ENCODE measurements at places on chromosomes 3 and 15.

- DNase-seq, result no peak
These were observed 317.8 kb upstream of the SLITRK3 start for GRCh38 chr3:165513715-165514701.

DNA sequence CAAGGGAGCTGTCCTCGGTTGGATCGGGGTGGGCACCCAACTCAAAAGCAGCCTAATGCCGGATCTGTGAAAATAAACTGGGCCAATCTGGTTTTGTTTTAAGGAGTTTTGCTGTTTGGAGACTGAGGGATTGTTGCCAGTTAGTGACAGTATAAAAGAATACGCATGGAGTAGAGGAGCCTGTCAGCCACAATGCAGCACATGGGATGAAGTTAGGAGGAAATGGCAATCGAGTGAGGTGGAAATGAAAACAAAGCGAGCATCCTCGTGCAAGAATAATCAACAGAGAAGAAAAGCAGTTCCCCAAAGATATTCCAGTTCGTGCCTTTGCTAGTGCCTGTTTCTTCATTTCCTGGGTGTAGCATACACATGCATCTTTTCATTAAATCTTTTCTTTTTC, 108.4 kb upstream of the RORA start:
- DNase-seq, result no peak

- no peak for DNase-seq
These were observed 14.3 kb upstream of the ABHD5 start for GRCh38 chr3:43676441-43676840.

GRCh38 chr3:64359735-64360134, 134.5 kb upstream of the PRICKLE2 start:
- DNase-seq, result no peak

GRCh38 chr3:183538486-183538885, 17.0 kb downstream of the KLHL6 start:
- DNase-seq, result no peak

- no peak for DNase-seq
These were observed 71.4 kb upstream of the LRIG1 start for GRCh38 chr3:66572090-66572675.

DNA sequence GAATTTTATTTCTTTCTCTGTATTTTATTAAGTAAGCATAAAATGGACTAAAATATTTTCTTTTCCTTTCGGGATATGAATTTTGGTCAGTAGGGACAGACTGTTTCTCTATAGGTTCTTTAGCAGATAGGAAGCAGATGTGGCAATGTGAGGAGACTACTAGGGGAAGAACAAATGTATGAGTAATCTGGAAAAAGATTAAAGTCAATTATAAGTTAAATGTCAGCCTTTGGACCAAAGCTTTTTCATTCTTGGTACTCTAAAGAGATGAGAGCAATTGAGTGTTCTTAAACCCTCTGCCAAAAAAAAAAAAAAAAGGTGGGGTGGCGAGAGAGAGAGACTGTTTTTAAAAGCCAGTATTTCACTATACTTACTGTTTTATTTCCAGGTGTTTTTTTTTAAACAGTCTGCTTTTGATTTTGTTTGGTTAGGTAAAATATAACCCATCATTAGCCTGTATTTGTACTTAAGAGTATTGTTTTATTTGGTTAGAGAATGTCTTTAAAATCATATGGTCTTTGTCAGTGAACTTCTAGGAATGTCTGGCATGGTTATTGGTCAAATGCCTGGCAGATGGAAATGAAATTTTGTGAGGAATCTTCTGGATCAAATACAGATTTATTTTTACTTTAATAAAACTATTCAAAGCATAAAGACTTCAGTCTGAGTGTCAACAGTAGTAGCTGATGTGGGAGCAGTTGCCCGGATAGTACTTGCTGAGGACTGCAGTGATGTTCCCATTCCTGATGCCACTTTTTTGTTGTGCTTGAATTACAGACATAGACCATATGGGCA, 63.8 kb downstream of the LRRC49 start:
- DNase-seq, result no peak

DNA sequence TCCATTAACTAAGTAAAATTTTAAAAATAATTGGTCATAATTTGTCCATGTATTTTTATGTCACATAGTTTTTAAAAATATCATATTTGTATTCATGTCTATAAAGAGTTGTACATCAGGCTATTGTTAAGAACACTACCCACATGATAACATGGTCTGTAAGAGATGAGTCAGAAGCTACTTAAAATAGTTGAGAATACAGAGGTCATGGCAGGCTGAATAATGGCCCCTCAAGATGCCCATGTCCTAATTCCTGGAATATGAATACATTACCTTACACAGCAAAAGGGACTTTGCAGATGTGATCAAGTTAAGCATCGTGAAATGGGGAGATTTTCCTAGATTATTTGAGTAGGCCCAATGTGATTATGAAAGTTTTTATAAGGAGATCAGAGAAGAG, 782.9 kb upstream of the GOLIM4 start:
- DNase-seq, result no peak

GRCh38 chr15:55222588-55222987, 25.8 kb upstream of the RSL24D1 start:
- no peak for DNase-seq

- DNase-seq, result peak; percentile 86
These were observed 451.1 kb upstream of the KCNMB2 start for GRCh38 chr3:178084938-178085816.

DNA sequence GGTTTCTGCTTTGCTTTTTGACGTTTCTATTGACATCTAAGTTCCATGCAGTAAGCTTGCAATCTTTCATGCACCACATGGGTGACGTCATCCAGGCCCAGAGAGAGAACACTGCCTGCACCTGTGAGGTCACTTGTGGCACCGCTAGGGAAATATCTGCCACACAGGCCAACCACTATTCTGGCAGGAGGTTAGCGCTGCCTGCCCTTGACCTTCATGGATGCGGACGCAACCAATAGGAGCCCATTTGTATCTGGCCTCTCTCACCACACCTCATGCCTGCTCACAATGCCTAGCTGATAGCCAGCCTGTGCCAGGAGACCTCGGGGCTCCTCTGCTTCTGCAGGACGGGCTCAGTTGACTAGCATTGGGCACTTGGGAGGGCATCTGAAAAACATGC, 55.8 kb upstream of the PRR23E start:
- no peak for DNase-seq

DNA sequence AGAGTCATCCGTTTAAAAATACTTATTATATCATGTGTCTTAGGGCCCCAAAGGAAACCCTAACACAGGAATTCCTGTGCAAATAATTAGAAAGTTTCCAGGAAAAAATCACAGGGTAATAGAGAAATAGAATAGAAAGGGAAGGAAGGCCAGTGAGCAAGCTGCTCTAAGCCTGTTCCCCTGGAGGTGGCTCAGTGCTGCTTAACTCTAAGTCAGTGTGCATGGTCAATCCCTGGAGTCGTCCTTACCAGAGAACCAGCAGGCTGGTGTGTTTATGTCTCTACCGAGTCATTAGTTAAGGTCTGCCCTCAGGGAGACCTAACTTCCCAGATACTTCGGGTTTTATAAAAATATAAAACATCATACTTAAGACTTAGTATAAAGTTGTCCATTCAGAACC, 21.0 kb upstream of the MCF2L2 start:
- no peak for DNase-seq

DNA sequence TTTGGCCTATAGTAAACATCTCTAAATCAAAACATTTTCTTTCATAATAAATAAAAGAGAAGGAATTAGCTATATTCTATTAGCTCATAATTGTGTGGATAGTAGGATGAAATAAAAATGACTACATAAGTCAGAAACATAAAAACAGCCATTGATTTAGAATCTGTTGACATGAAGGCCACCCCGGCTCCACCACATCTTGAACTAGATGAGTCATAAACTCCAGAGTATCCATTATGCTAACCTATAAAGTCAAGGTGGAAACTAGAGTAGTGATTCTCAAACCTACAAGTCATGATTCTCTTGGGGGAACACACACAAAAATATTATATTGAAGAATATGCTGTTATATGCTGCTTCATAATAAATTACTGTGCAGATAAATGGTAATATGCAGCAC, 831.0 kb downstream of the TUSC7 start:
- DNase-seq, result no peak

DNA sequence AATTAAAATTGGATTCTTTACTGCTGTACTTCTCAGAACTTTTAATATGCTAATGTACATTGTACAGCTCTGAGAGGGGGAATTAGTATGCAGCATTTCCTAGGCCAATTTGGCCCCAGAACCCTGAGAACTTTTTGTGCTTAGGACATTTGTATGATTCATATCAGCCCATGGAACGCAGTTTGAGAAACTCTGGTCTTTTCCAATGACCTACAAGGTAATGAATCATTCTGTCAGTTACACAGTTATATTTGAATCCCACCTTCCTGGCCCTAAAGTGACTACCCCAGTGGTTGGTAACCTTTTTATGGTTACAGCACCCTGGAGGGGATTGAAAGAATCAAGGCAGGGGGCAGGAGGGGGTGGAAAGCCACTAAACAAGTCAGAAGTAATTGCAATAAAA, 25.6 kb upstream of the KBTBD12 start:
- DNase-seq, result no peak

DNA sequence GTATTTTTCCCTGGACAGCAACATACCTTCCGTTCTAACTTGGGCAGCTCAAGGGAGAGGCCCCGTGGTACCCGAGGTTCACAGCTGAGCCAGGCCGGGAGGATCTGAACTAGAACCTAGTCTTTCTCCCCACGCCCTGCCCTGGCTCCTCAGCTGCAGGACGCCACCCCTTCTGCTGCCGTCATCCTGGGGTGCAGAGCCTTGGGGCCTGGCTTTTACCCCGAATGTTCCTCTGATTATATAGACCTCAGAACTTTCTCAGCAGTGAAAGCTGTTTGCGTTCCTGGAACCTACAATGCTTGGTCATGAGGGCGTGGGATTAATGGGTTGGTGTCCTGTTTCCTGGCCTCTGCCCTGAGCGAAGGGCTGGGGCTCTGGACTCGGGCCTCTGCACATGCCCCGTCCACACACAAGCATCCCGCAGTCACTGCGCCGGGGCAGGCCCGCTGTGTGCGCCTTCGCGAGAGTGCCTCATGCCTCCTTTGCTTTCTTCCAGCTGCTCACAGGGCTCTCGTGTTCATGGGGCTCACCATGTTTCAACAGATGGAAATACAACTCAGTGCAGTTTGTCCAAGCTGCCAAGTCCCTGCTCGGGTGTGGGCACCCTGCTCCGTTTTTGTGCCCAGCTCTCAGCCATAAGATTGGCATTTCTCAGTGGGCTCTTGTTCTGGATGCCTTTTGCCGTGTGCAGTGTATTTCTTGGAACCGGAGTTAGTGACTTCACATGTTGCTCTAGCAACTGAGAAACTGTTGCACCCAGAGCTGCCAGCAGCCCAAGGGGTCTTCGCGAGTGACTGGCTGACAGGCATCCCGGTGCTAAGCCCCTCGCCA, 20.4 kb downstream of the SYNM start:
- no peak for DNase-seq

DNA sequence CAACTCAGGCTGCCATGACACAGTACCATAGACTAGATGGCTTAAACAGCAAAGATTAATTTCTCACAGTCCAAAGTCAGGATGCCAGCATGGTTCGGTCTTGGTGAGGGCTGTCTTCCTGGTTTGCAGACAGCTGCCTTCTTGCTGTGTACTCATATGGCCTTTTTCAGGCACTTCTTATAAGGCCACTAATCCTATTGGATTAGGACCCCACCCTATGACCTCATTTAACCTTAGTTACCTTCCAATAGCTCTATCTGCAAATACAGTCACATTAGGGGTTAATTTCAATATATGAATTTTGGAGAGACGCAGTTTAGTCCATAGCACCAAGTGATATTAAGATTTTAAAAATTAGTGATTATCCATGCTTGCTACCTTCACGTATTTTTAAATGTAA, 297.8 kb downstream of the WDR72 start:
- DNase-seq, result no peak

DNA sequence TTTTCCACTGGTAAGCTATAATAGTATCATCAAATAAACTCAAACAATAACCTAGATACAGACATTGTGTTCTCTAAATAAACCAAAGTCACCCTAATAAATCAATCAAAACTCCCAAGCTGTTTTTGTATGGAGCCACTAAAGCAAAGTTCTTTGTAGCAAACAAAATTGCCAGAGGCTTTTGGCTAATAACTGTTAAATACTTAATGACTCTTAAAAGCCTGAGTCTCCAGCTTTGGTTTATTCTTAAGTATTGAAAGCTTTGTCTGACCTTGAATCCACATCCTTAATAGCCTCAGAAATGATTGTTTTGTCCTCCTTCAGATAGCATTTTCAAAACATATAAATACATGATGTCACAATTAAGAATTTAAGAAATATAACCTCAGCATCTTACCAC, 725.3 kb downstream of the SI start:
- DNase-seq, result no peak

- DNase-seq, result no peak
These were observed 227.8 kb downstream of the OCA2 start for GRCh38 chr15:27871078-27871901.

GRCh38 chr3:72009851-72010443, 225.0 kb upstream of the PROK2 start:
- no peak for DNase-seq

DNA sequence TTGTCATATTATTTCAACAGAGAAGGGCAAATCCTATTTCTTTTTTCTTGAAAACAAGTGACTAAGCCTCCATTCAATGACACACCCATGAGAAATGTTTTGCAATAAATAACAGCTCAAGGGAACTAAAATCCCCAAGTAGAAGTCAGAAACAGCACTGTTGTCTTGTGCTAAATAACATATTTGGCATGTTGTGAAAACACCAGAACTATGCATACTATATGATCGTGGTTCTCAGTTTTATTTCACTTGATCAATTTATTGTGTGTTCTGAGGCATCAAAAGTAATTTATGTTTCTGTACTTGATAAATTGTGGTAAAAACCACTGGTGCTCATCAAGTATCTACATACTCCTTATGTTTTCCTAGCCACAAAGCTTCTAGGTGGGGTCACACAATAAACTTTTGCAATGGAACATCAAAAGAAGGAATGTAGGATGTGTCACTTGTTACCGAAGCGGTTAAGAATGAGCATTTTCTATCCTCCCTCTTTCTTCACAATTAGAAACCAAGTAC, 691.7 kb upstream of the CBLB start:
- DNase-seq, result peak; percentile 41

GRCh38 chr3:152225201-152225600, 43.5 kb upstream of the MBNL1 start:
- no peak for DNase-seq

DNA sequence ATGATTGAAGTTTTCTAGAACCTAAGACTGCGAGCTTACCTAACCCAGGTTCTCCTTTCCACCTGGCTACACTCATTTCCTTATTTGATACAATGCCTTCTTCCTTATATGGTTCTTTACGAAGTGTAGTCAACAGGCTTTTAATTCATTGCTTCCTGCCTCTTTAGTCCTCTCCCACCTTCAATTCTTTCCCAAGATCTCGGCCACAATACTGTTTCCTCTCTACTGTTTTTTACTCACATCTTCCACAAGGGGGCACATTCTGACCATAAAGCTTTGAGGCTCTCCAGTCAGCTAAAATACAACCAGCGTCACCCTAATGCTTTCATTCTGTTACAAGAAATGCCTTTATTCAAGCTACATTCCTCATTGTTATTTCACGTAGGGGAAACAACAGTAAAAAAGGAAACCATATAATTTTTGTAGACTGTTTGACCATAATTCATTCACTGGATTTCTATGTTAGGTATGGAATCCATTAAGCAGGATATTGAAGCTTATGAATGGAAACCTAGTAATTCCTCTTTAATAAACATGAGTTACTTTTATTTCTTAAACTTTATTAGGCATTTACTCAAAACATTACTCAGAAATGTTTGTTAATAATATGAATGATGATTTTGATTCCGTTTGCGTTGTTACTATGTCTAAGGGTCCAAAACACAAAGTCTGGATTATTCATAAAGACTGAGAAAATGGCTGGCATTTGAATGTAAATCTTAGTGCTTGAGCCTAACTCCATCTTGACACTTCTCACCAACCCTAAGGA, 29.5 kb upstream of the VEPH1 start:
- peak; percentile 79 for DNase-seq
